ENCODE measurements at places on chromosomes 3 and 15.
A peak's percentile ranks its signal among the peaks of the same experiment; 100 is the strongest.

DNA sequence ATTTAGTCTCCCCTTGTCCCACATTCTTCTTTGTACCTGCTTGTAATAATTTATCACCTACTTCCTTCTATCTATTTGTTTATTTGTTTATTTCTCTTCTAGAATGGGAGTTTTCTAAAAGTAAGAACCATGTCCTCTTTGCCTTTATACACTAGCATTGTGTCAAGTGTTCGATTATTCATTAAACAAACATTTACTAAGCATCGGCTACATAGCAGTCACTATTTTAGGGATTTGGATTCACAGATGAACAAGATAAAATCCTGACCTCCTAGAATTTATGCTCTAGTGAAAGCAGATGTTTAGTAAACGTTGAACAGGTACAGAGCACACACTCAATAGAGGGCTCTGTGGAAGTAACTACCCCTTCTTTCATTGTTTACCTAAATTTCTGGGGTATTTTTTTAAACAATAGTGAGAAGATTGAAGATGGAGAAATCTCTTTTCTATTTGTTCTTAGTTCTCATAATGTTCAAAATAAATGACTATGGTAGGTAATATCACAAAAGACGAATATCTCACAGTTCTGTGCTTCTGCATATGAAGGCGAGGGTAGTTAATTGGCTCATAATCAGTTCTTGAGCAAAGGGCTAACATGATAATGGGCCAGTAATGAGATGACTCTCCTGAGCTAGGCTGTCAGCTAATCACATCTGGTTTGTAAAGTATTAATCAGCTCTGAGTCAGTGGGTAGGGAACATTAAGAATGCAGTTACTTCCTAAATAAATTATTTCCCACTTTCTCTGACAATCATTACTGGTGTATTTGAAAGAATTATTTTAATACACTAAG lies 111.9 kb downstream of the SLC9A9 start:
- DNase-seq, result no peak

DNA sequence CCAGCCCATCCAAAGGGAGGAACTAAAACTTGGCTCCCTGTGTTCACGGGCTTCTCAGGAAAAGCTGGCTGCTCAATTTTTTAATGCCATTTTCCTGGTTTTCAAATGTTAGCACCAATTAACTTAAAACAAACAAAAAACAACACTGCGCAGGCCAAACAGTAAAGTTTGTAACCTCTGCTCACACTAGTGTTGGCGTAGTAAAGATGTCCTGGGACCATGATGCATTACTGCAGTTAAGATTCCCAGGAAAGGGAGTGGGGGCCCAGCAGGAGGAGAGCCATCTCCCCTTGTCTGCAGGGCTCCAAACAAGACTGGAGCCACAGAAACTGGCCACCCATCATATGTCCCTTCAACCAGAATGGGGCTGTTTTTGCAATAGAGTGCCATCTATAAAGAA lies 74.0 kb downstream of the KY start:
- DNase-seq, result no peak

DNA sequence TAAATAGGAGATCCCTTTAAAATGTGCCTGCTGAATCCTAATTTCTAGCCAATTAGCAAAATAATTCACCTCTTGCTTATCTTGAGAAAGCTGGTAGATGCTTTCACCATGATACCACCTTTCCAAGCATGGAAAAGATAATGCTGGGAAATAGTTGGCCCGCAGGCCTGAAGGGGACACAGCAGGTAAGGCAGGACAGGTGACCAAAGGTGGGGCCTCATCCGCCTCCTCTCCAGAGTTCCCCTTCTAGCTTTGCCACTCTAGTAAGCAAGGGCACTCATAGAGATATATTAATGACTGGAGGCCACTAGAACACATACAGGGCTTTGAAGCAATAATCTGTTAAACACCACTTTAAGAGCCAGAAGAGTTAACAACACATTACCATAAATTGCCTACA lies 45.5 kb downstream of the SATB1 start:
- no peak for DNase-seq

- DNase-seq, result no peak
These were observed 229.8 kb downstream of the NFKBIZ start for GRCh38 chr3:102078854-102079808.

- DNase-seq, result no peak
These were observed 26.5 kb upstream of the POLR2M start for GRCh38 chr15:57680021-57680420.

- DNase-seq, result no peak
These were observed 72.7 kb upstream of the TSPAN3 start for GRCh38 chr15:77143616-77144015.

GRCh38 chr3:10911350-10912002 lies 81.1 kb upstream of the SLC6A1 start:
- DNase-seq, result no peak

DNA sequence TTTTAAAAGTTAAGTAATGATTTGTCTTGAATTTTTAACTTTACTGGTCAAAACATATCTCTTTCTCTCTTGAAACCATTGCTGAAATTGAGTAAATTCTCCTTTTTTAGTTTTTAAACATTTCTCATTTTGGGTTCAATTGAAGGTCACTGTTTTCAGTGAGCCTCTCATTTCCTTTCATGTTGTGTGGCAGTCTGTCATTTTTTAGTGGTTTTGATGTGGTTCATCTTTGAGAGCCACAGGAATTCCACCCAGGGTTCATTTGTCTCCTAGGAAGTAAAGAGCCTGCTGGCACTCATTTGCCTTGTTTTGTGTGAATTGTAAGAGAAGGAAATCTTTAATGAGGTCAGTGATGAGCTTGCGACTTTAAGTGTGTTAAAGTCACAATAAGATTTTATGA lies 10.4 kb downstream of the CLDN11 start:
- peak; percentile 12 for DNase-seq

DNA sequence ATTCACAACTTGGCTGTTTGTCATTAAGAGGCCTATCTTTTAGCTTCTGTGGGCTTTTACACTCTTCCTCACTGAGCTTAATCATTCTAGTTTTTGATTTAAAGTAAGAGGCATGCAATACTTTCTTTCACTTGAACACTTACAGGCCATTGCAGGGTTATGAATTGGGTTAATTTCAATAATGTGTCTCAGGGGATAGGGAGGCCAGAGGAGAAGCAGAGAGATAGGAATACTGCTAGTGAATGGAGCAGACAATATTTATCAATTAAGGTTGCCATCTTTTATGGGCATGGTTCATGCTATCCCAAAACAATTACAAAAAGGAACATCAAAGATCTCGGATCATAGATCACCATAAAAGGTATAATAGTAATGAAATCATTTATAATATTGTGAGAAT lies 189.8 kb downstream of the EPHA3 start:
- DNase-seq, result no peak

- DNase-seq, result no peak
These were observed 765 bp upstream of the UBE2E2 start for GRCh38 chr3:23202203-23202920.

DNA sequence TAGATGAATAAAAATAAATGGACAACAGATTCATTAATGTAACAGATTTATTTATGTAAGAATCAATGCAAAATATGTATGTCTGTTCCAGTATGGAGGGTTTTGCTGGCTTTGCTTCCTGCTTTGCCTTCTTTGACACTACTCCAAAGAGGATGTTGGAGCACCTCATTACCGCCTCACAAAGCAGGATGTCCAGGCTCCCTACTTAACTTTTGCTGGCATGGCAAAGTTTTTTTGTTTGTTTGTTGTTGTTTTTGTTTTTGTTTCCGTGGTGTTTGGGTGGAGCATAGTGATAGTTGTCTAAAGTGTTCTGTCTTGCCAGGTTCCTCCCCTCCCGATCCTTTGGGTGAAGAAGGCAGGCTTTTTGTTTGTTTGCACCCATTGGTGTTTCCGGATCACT lies 38.7 kb downstream of the DIPK2A start:
- DNase-seq, result no peak

- DNase-seq, result no peak
These were observed 92.0 kb downstream of the RAD18 start for GRCh38 chr3:8871306-8871705.

- no peak for DNase-seq
These were observed 548.8 kb upstream of the MDFIC2 start for GRCh38 chr3:70861234-70861633.

GRCh38 chr3:33637482-33637881 lies 80.6 kb downstream of the CLASP2 start:
- DNase-seq, result no peak

DNA sequence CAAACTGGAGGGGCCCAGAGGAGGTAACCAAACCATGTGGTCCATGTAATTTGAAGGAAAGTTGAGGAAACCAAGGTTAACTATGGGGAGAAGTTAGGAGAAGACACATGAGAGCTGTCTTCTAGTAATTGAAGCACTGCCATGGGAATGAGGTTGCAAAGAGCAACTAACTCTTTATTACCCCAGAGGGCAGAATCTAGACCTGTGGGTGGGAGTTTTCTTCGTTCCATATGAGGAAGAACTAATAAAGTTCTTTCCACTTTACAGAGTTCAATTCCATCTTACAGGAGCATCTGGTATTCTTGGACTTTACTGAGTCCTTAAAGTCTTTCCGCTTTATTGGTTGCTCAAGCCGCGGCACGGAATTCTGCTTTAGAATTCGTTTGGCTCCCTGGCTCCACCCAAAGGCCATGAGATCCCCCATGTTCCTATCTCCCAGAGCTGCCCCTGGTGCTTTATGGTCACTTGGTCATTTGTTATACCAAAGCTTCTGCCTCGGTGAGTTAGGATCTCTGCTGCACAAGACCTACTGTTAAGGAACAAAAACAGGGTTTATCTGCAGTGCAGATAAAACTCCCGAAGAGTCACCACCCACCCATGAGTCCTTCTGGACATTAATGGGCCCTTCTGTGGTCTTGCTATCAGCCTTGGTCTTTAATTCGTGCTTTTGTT lies 89.5 kb upstream of the UMPS start:
- no peak for DNase-seq

Measured in SK-N-MC (cell line).